ENCODE measurements at places on chromosomes 11 and 22.

DNA sequence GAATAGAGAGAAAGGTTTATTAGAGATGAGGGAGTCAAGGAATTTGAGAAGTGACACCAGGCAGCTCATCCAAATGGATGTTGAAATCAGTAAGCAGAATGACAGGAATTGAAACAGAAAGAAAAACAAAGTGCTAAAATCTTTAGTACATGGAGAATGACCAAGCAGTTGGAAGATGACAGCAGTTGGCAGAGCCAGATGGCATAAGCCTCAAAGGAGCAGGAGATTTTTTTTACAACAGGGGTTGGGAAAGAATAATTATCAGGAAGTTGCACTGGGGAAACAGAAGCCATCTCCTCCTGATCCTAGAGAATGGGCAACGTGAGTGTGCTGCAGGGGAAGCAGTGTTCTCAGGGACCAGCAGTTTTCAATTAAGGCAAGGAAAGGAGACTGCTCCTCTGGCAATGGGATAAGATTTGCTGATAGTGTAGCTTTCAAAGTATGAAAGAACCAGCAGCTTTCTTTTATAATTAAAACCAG is 28.9 kb downstream of the RAB39A start:
- no peak for DNase-seq

- DNase-seq, result no peak
Measured at GRCh38 chr11:72305077-72305476, 61.1 kb upstream of the PHOX2A start.

DNA sequence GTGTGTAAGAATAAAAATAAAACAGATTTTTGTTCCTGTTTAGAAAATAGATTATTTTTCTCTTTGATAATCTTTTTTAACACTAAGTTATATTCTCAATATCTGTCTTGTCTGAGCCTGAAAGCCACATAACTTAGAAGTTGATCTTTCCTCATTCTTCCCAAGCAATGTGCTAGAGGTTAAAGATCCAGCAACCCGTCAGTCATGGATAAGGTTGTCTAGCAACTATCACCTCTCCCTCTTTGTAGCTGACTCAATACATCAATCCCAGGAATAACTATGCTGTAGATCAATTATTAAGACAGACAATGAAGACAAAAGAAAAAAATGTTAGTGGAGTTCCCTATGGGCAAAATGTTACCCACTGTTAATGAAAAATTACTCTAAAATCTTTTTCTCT is 813.1 kb upstream of the CCDC179 start:
- DNase-seq, result no peak

- no peak for DNase-seq
Measured at GRCh38 chr11:122004446-122004845, 111.6 kb downstream of the BLID start.

DNA sequence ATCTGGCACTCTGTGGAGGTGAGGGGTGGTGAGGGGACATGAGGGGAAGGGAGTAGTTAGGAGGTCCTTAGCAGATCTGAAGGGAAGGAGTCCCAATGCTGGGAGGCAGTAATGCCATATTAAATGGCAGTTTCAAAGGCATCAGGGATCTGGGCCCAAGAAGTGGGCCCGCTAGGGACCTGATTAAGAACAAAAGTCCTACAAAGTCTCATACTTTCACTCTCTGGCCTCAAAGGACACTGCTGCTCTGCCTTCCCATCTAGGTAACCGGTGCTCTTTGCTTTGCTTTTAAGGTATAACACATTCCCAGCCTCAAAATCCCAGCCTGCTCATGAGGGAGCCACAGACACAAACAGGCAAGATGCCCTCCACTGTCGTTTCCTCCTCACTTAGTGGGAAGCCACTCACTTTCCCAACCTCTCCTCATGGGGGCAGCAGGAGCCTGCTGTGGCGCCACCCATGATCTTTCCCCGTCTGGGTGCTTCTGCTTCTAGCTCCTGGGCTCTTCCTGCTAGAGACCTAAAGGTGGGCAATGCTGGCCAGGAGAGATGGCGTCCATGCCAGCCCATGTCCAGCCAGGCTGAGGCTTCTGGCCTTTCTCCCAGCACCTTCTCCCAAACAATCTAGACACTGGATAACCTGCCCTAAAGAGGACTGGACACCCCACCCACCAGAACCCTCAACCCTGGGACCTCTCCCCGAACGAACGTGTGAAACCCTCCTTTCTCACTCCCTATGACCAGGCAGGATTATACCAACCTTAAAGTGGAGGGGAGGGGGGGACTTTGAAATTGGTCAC is 68.3 kb downstream of the PLEKHA7 start:
- DNase-seq, result peak; percentile 7

DNA sequence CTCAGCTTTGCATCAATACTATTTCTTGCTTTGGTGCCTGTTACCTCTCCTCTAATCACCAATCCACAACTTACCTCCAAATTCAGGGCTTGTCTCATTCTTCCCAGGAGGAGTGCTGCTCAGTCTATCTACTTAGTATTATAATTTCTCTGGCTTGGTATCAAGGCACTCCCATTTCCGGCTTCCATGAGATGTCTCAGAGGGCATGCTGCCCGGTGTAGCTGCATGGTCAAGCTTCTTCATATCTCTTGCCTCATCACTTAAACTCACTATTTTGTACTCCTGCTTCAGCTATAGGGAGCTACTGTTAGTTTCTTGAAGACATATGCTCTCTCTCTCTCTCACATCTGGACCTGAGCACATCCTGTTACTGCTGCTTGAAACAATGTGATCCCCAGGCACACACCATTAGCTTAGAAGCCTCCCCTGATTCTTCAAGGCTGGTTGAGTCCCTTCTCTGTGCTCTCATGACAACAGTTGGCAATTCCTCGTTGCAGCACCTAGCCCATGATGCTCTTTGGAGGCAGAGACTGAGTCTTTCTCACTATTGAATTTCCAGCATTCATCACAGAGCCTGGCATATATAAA is 182.8 kb upstream of the SYN3 start:
- no peak for DNase-seq

DNA sequence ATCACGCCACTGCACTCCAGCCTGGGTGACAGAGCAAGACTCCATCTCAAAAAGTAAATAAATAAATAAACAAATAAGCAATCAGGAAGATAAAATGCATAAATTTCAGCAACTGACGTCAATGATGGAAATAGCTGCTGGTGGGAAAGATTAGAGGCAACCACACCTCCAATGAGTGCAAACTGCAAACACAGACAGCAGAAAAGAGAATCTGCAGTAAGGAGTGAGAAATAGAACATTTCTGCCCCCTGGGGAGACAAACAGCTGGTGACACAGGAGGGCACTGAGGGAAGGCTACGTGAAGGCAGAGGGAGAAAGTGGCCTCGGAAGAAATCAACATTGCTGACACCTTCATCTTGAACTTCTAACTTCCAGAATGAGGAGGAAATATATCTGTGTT is 6.5 kb downstream of the PI4KA start:
- DNase-seq, result no peak

- no peak for DNase-seq
Measured at GRCh38 chr22:50581950-50582492, 628 bp downstream of the CHKB start.

DNA sequence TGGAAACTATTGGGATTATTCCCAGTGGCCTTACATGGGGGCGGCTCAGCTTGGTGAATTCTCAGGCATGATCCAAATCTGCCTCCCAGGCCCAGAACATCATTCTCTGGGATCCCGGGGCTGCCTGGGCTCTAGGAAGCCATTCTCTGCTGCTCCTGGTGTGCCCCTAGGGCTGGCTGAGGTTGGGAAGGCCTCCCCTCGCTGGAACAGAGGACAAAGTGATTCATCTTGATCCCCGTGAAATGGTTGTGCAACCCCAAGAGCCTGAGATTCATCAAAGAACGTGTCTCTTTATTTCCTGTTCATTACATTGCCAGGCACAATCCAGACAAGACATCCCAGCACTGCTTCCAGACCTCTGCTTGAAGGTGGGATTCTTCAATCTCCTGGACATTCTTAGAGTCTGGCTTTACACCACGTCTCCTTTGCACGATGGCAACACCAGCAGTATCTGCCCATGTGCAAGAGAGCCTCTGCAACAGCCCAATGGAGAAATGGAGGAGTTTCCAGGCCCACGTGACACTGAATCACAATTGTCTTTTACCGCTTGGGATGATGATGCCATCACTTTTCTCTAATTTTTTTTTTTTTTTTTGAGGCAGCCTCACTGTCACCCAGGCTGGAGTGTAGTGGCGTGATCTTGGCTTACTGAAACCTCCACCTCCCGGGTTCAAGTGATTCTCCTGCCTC is 52.3 kb downstream of the TST start:
- DNase-seq, result no peak

DNA sequence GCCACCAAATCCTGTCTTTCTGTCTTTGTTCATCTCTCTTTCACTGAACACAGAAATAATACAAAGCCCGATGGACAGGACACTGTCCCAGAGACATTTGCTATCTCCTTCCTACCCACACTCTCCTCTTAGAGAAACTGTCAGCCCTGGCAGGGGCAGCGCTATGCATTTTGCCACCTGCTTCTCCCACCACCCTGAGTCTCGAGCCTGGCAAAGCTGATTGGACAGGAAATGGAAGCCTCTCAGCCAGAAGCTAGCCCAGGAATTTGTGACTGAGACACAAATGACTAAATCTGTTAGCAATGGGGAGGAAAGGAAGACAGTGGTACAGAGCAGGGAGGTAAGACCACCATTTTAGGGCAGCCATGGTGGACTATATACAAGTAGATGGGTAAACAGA is 14.9 kb upstream of the GALNT18 start:
- no peak for DNase-seq

DNA sequence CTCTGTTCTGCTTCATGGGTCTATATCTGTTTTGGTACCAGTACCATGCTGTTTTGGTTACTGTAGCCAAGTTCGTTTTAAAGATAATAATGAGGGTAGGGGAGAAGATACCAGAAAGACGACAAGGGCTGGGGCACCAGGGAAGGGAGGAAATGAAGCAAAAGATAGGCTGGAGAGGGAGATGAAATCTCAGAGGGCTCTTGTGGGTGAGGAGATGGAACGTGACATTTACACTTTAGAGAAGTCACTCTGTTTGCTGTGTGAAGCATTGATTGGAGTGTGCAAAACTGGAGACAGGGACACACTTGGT is 33.5 kb downstream of the OR4D9 start:
- DNase-seq, result no peak

- no peak for DNase-seq
Measured at GRCh38 chr22:45323695-45324094, 14.0 kb downstream of the FAM118A start.

DNA sequence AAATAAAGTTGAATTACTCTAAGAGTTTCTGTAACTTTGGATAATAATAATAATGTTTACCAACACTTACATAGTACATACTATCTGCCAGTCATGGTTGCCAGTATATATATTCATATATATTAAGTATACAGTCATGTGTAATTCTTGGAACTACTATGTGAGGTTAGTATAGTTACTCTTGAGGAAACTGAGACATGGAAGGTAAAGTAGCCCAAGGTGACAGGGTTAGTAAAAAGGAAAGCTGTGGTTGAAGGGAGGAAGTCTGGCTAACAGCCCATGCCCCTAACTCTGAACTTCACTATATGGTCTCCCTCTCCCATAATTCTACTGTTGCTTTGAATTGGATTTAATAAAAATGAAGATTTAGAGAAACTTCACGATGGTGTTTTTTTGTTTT is 24.9 kb downstream of the FDX1 start:
- no peak for DNase-seq

DNA sequence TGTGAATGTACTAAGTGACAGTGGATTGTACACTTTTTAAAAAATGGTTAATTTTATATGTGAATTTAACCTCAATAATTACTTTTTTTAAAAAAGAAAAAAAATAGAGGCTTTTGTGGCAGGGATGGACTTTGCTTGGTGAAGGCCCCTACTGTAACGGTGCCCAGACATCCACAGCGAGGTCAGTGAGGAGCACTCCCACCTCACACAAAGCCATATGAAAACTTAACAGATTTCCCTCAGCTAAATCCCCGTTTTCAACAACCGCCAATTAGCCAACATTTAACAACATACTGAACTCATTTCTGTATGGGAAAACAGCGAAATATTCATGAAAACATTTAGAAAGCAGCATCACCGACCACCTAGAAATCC is 642 bp upstream of the C11orf58 start:
- no peak for DNase-seq

GRCh38 chr11:46337626-46338345 is 9.5 kb upstream of the DGKZ start:
- DNase-seq, result no peak

- DNase-seq, result no peak
Measured at GRCh38 chr11:7448201-7448600, 37.1 kb upstream of the OLFML1 start.

GRCh38 chr22:27206374-27207133 is 549.2 kb downstream of the MIAT start:
- DNase-seq, result no peak

- DNase-seq, result no peak
Measured at GRCh38 chr11:112161012-112161411, 2.9 kb downstream of the IL18 start.

- DNase-seq, result no peak
Measured at GRCh38 chr11:3127706-3128355, 37.3 kb downstream of the OSBPL5 start.

- DNase-seq, result no peak
Measured at GRCh38 chr11:63802637-63803414, 10.4 kb upstream of the SPINDOC start.

GRCh38 chr22:48354096-48354495 is 1473.6 kb downstream of the BRD1 start:
- no peak for DNase-seq

DNA sequence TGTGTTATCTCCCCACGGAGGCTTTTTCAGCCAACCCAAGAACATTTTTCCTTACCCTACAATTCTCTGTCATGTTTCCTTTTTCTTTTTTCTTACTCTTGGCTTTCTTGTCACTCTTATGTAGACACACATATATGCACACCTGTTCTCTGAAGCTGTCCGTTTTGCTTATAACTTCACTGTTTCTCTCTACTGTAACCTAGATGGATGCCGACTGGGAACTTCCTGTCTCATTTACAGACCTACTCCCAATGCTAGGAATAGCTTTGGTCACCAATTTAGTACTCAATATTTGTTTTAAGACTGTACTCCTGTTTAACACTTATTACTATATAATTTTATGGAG is 9.9 kb upstream of the CASP12 start:
- DNase-seq, result no peak

- DNase-seq, result no peak
Measured at GRCh38 chr11:125407046-125407445, 89.0 kb downstream of the FEZ1 start.

GRCh38 chr22:42066126-42066761 is 4.4 kb downstream of the NAGA start:
- DNase-seq, result no peak

- DNase-seq, result no peak
Measured at GRCh38 chr22:29977107-29977506, 94.1 kb downstream of the MTMR3 start.

- DNase-seq, result no peak
Measured at GRCh38 chr11:66426314-66426713, 5.5 kb downstream of the NPAS4 start.

GRCh38 chr22:46122511-46122971 is 27.8 kb upstream of the PPARA start:
- DNase-seq, result no peak
